ENCODE measurements at places on chromosomes 12 and 14. TPM values are rescaled to one million over a fixed set of nuclear protein-coding genes. Genes with fewer than 3 reads are reported as not detected.

Gene KCNC2
- total RNA-seq = not detected

Gene WSB2
- total RNA-seq = 174 TPM

Gene MTHFD1
- total RNA-seq = 35.3 TPM

Gene SLC7A8
- total RNA-seq = 0.44 TPM

Gene FLVCR2
- total RNA-seq = 0.79 TPM

Gene SIX6
- total RNA-seq = not detected

Gene LRRC10
- total RNA-seq = not detected

Gene FGF6
- total RNA-seq = not detected

Gene KRT79
- not detected for total RNA-seq

Gene SPPL3
- 3.5 TPM for total RNA-seq

Gene COX6A1
- total RNA-seq = 494 TPM

Gene CCND2
- total RNA-seq = 141 TPM

Gene PAPLN
- total RNA-seq = 16.3 TPM

Gene PLXNC1
- total RNA-seq = under 0.01 TPM

Gene GPR132
- under 0.01 TPM for total RNA-seq

Gene GPR162
- total RNA-seq = 0.20 TPM

Gene ARID2
- total RNA-seq = 11.5 TPM

Gene IL22
- not detected for total RNA-seq

Gene DLGAP5
- 18.3 TPM for total RNA-seq

Gene KRT71
- not detected for total RNA-seq

Gene ANKS1B
- 0.20 TPM for total RNA-seq

Gene TAS2R46
- 0.79 TPM for total RNA-seq

Gene WSCD2
- total RNA-seq = not detected

Gene CRADD
- 9.3 TPM for total RNA-seq

Gene TAS2R8
- total RNA-seq = not detected

Gene SMAGP
- total RNA-seq = 9.8 TPM

Gene RPGRIP1
- total RNA-seq = 0.20 TPM

Gene TSPAN19
- total RNA-seq = under 0.01 TPM

Gene AQP6
- total RNA-seq = not detected

Gene INSM2
- total RNA-seq = not detected

Gene FAM161B
- 2.8 TPM for total RNA-seq

Gene CMKLR1
- under 0.01 TPM for total RNA-seq

Gene DBX2
- not detected for total RNA-seq

Gene NUAK1
- total RNA-seq = 32.5 TPM

Gene CLEC7A
- total RNA-seq = 0.22 TPM

Gene HOXC6
- not detected for total RNA-seq

Gene BCL7A
- 5.4 TPM for total RNA-seq
